ENCODE measurements at places on chromosomes 3 and 15.

- no peak for DNase-seq
These were observed 87.3 kb downstream of the NSUN3 start for GRCh38 chr3:94150113-94150512.

- no peak for DNase-seq
These were observed 35.6 kb upstream of the SLC6A1 start for GRCh38 chr3:10956986-10957385.

DNA sequence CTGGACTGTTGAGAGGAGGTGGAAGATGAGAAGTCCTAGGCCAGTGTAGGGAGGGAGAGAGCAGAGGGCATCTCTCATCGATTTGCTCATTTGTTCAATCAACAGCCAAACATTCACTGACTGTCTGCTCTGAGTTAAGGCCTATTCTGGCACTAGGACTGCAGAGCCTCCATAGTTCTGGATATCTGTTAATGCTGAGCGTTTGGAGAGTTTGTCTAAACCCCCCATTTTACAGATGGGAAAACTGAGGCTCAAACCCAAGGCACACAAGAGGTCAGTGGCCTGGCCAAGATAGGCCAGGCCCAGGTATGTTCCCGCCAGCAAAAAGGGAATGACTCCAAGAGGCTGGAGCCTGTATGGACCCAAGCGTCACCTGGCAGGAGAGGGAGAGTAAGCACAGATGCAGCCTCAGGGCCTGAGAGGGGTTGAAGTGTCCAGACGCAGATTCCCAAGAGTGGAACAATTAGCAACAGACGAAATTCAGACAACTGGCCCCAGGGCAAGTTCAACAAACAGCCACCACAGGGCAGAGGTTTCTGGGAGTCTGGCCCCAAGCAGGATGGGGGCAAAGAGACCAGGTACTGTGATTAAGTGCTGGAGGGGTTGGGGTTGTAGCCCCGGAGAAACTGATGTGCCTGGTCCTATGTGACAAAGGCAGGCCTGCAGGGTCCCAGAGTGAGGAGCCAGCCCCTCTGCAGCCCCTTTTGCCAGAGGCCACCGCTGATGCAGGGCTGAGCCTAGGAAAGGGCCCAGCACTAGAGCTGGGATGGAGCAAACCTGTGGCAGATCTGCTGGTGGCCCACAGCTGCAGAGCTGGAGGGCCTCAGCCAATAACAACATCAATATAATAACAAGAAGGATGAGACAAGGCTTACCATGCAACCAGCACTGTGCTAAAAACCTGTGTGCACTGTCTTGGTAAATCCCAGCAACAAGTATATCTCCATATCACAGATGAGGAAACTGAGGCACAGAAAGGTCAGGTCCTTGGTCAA is 245.1 kb upstream of the TLE3 start:
- no peak for DNase-seq

DNA sequence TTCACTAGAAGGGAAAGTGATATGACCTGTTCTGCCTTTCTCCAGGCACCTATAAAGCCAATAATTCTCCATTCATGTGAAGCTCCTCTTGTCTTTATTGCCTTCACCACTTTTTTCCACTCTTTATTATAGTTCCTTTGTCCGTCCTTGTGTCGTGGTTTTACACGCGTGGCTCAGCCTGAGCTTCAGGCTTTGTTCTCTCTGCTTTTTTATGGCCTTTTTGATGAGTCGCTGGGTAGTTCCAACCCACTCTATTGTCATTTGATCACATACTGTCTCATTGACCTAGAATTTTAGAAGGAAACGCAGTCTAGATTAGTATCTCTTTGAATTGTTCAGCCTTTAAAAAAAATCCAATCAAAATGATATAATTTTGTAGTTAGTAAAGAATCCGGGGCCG is 403.2 kb downstream of the PTPRG start:
- DNase-seq = no peak

GRCh38 chr3:180382638-180383180 is 219.3 kb upstream of the TTC14 start:
- no peak for DNase-seq

GRCh38 chr15:68512598-68512997 is 66.2 kb upstream of the CORO2B start:
- DNase-seq = no peak

GRCh38 chr15:48442011-48442410 is 110.8 kb downstream of the DUT start:
- DNase-seq = no peak

Measured in NCI-H187 (cell line).